ENCODE measurements at places on chromosomes 12 and 14. TPM values are rescaled to one million over a fixed set of nuclear protein-coding genes. Genes with fewer than 3 reads are reported as not detected.

The FZD10 gene
- under 0.01 TPM for total RNA-seq

The TPH2 gene
- total RNA-seq = not detected

The ENDOU gene
- total RNA-seq = 0.40 TPM

The RASAL1 gene
- total RNA-seq = not detected

Measured in aortic smooth muscle cell (primary cell).